ENCODE measurements at places on chromosomes 4 and X.

DNA sequence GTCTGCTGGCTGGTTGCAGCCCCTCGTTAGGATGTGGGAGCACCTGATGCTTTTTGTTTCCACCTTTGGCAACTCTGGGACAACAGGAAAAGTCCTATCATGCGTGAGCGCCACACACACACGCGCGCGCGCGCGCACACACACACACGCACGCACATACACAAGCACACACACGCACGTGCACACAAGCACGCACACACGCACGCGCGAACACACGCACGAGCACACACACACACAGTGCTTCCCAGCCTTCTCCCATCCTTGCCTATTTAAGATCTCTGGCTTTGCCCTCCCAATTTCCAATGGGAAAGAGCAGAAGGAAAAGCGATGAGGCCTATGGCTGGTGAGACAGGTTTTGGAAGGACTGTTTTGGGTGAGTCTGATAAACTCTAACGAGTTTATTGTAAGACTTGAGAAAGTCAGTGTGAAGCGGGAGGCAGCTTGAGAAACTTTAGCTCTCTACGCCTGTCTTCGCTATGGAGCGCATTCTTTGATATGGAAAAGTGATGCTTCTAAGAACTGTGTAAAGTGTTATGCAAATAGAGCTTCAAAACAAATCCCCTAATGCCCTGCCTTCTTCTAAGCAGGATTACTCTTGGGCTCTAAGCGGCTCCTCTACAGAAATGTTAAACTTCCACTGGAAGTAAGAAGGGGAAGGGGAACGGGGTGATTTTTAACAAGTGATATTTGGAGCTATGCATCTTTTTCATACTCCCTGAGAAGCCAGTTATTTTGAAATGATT lies 11.8 kb downstream of the SUPT20HL1 start:
- no peak for DNase-seq

DNA sequence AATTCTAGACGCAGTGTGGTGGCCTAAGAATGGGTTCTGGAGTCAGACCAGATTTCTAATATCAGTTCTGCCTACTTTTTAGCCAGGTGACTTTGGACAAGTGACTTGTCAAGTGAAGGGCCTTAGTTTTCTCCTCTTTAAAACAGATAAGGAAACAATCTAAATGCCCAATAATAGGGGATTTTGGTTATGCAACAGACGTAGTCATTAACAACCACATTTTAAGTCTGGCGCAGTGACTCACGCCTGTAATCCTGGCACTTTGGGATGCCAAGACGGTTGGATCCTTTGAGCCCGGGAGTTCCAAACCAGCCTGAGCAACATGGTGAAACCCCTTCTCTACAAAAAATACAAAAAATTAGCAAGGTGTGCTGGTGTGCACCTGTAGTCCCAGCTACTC lies 2.1 kb upstream of the ZMYM3 start:
- DNase-seq: no peak

GRCh38 chr4:136337216-136337615 lies 1195.1 kb downstream of the PCDH18 start:
- DNase-seq: no peak

DNA sequence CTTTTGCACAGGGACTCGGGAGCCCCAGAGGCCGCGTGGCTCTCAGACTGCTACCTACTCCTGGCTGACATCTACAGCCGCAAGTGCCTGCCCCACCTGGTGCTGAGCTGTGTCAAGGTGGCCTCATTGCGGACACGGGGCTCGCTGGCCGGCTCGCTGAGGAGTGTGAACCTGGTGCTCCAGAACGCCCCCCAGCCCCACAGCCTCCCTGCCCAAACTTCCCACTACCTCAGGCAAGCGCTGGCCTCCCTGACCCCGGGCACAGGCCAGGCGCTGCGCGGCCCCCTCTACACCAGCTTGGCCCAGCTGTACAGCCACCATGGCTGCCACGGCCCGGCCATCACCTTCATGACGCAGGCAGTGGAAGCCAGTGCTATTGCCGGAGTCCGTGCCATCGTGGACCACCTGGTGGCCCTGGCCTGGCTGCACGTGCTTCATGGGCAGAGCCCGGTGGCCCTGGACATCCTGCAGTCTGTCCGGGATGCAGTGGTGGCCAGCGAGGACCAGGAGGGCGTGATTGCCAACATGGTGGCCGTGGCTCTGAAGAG lies 28.8 kb downstream of the SH3TC1 start:
- no peak for DNase-seq

DNA sequence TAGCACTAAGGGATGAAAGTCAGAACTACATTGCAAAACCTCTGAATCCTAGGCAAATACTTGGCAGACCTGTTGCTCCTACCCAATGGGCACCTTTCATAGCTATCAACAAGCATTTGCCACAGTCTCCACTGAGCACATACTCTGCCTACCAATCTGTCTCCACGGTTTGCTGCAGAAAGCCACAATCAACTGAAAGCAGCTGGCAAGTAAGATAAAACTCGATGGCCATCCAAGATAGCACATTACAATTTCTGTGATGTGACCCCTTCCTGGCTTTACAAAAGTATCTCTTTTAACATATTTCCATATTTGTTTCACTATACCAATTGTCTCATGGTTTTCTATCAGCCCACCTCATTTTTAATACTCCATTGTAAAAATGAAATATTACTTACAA lies 1060.5 kb upstream of the INTU start:
- DNase-seq: no peak

DNA sequence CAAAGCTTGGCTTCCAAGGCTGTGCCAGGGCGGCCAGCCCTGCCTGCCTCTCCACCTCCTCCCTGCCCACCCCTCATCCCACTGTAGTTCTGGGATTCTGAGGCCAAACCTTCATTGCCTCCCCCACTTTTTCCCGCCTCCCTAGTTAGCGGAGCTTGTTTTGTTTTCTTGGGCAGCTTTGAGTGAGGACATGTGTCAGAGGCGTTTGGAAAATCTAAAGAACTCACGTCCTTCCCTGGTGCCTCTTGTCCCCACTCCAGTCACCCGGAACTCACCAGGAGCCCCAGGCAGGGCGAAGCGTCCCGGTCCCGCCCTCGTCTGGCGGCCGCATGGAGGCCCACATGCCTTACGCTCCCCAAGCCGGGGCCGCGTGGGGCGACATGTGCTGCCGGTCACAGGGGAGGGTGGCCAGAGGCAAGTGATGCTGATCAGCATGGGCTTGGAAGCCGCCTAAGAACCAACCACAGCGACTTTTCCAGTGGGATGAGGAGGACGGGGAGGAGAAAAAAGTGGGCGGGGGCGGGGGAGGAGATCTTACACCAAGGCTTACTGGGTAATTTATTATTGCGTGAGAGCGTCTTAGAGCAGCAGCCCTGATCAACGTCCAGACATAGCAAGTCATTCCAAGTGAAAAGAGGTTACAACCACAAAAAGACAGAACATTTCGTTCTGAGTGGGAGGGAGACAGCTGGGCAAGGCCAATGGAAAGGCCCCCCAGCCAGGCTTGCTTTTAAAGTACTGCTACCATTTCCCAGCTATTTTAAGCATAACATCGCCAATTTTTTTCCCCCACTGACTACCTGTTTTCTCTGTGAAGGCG lies 48.5 kb downstream of the PRPS1 start:
- peak; percentile 6 for DNase-seq

DNA sequence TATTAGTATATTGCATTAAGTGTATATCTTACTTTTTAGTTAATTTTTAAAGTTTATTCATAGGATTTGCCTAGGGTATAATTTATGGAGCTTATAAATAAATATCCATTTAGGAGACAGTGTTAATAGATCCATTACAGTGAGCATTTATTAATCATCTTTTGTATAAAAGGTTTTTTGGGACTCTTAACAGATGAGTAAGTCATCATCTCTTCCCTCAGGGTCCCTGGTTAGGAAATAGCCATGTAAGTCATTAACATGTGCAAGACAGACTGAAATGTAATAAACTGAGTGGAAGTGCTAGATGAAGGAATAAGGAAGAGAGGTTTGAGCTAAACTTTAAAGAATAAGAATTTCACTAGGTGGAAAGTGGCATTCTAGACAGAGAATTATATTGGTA lies 69.2 kb downstream of the PAQR3 start:
- DNase-seq: no peak

GRCh38 chrX:109537324-109537665 lies 651 bp downstream of the NXT2 start:
- no peak for DNase-seq

DNA sequence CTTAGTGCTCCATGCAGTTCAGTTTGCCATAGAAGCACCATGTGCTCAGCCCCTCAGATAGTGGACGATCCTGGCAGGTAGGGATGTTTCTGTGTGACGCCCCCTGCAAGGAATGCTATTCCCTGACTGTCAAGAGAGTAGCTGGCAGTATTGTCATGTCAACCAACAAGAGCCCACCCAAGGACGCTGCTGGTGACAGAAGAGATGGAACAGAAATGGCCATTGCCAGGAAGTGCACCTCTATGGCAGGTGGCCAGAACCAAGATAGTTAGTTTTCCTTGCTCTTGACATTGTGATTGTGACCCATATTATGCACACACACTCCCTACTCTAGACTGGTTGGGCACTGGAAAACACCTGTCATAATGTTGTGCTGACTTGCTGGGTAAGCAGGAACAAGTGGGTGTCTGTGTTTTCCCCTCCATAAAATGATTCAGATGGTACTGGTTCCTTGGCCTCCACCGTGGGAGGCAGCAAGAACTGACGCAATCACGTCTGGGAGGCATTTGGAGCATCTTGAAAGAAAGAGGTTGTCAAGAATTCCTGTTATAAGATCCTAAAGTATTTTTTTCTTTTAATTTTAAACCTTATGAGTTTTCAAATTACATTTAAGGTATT lies 507.9 kb downstream of the MID1IP1 start:
- DNase-seq: no peak

DNA sequence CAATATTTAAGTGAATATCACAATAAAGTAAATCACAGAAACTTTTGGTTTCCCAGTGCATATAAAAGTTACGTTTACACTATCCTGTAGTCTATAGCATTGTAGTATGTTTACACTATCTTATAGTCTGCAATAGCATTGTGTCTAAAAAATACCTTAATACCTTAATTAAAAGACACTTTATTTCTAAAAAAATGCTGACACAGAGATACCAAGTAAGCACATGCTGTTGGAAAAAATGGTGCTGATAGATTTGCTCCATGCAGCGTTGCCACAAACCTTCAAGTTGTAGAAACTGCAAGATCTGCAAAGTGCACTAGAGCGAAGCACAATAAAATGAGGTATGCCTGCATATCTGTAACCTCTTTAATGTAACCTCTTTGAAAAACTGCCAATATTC lies 847.3 kb downstream of the GLUD2 start:
- DNase-seq: no peak

- no peak for DNase-seq
Measured at GRCh38 chrX:68708503-68709290, 61.2 kb downstream of the STARD8 start.

GRCh38 chr4:6342530-6343293 lies 73.1 kb downstream of the WFS1 start:
- DNase-seq: no peak

DNA sequence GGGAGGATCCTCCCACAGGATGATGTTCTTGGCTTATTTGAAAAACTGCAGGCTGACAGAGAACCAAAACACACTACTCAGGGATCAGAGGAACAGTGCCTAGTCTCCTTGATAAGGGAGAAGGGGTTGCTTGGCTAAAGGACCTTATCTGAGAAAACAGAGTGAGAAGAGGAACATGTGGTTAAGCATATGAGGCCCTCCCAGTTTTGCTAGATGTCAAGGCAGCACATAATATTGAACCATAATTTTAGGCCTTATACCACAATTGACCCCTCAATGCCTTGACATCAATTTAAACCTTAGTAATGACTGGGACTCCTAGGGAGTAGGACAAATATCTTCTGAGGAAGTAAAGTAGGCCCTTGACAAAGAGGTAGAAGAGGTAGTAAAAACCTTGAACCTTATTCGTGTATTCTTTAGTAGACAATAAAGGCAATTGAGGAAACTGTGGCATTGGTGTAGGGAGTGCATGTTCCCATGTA lies 79.3 kb downstream of the TEX13C start:
- no peak for DNase-seq

GRCh38 chrX:125953814-125954213 lies 212.3 kb downstream of the DCAF12L2 start:
- DNase-seq: no peak

GRCh38 chr4:10179957-10180602 lies 63.5 kb upstream of the WDR1 start:
- DNase-seq: no peak

GRCh38 chr4:7103031-7103606 lies 35.3 kb upstream of the GRPEL1 start:
- peak; percentile 100 for DNase-seq

DNA sequence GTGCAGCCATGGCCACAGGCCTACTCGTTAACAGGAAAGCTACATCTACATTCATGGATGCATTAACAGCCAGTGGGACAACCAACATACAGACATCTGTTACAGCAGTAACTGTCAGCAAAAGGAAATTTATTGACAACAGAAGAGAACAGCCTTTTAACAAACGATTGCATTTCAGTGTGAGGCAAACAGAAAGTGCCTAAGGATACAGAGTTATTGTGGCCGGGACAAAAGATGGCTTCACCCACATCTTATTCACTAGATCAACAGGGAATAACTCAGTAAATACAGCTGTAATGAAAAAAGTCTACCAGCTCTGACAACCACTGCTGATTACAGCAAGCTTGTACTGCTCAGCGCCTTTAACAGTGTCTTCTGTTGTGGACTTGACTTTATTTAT lies 61.5 kb upstream of the TBL1X start:
- DNase-seq: no peak

GRCh38 chr4:148793221-148793620 lies 351.0 kb upstream of the NR3C2 start:
- no peak for DNase-seq

- peak; percentile 80 for DNase-seq
Measured at GRCh38 chr4:183722731-183723560, 63.9 kb downstream of the TRAPPC11 start.

- no peak for DNase-seq
Measured at GRCh38 chr4:15955670-15956069, 7.3 kb downstream of the FGFBP2 start.

DNA sequence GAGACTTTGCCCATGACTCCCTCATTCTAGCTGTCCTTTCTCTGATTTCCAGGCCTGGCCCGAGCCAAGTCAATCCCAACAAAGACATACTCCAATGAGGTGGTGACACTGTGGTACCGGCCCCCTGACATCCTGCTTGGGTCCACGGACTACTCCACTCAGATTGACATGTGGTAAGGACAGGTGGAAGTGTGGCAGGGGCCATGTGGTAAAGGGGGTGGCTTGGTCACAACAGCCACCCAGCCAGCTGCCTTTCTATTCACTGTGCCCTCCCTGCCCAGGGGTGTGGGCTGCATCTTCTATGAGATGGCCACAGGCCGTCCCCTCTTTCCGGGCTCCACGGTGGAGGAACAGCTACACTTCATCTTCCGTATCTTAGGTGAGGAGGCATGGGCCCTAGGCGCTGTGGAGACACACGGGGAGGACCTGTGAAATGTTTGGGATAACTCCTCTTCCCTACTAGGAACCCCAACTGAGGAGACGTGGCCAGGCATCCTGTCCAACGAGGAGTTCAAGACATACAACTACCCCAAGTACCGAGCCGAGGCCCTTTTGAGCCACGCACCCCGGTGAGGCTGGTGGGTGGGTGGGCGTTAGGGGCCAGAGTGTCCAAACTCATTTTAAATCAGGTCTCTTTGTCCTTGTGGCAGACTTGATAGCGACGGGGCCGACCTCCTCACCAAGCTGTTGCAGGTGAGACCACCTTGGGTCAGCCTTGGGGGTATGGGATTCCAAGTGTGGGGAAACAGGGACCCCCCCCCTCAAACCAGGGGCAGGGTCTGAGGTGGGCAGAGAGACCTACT lies 6.1 kb upstream of the USP11 start:
- no peak for DNase-seq
